ENCODE measurements at places on chromosomes 16 and 17. TPM values are rescaled to one million over a fixed set of nuclear protein-coding genes. Genes with fewer than 3 reads are reported as not detected.

DNA sequence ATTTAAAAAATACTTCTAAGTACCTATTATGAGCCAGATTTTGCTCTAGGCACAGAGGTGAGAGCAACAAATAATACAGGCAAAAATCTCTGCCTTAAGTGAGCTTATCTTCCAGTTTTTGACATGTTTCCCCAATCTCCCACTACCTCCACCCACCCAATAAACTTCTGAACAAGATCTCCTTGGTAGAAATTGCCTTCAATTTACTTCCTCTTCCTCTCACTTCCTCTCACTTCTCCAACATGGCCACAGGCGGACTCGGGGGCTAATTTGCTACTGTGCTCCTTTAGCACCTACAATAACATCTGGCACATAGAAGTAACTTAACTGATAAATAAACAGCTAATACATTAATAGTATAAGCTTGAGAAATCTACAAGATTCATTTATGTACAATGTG, 82.6 kb downstream of the CACNG1 start:
- DNase-seq: no peak

DNA sequence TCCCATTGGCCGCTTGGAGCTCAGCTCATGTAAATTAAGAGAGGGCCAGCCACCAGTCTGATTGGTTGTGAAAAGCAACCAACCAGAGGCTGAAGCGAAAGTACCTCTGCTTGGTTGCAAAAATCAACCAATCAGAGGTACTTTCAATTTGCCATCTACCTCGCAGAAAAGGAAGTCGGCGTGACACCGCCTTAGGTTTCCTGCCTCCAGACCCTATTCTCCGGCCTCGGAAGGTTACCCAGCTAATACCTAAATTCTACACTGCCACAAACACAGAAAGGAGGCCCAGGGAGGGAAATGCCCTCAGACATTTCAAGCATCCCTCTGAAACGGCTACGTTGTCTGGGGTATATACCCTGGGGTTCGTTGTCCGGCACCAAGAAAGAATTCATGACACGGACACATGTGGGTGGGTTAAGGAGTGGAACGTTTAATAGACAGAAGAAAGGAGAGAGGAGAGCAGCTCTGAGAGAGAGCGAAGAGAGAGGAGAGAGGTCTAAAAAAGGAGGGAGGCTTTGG, 481.3 kb downstream of the TMEM114 start:
- no peak for DNase-seq

DNA sequence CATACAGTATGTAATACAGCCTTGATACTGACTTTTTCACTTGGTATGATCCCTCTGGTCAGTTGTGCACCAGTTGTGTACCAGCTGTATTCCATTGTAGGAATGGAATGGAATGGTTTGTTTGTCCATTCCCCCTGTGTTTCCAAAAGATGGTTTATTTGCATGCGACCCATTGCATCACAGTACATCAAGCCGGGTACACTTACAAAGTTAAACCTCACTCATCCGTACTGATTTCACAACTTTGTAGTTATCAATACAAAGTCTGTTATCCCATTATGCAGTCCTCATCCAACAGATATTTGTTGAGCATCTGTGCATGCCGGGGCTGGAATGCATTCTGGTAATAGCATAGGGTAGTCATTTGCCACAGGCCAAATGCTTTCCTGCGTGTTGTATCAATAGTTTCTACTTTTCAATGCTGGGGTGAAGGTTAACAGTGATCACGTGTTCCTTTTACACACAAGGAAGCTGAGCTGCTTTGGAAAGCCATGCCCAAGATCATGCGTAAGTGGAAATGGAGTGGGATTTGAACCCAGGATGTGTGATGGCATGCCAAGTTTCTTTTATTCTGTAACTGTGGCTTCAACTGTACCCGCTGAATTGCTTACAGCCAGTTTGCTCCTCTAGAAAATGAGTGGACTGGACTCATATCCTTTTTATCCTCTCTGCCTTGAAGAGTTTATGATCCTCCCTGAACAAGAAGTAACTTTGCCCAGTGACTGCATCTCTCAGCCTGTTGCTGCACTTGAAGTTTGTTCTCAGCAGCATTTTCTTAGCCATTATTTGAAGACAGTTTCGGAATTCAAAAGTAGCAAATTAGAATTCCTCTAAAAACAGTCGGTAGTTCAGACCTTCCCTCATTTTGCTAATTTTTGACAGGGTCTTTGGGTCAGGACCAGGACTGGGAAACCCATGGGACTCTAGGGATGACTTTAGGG, 228.5 kb downstream of the CCDC182 start:
- no peak for DNase-seq

DNA sequence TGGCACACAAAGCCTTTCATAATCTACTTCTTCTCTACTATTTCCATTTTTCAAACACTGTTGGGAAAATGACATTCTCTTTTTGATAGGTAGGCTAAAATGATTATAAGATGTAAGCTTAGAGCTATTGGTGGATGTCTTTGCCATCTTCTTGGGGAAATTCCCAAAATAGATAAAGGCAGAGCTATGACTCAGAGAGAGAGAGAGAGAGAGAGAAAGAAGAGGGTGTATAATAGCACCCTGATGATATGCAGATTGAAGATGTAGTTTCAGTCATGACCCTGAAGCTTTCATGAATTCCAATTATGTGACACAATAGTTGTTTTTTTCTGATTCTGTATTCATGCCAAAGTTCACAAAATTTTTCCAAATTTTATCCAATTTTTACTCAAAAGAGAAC, 529.1 kb downstream of the HS3ST4 start:
- no peak for DNase-seq

- no peak for DNase-seq
Observed at GRCh38 chr17:74220946-74221818, 7.8 kb downstream of the TTYH2 start.

GRCh38 chr16:79523971-79524370, 76.6 kb downstream of the MAF start:
- DNase-seq: no peak

The PPL gene
- total RNA-seq: 25.4 TPM

The TMEM114 gene
- total RNA-seq: not detected
